ENCODE measurements at places on chromosomes 1 and 21.

GRCh38 chr21:21232320-21232719, 234.1 kb downstream of the NCAM2 start:
- no peak for DNase-seq

DNA sequence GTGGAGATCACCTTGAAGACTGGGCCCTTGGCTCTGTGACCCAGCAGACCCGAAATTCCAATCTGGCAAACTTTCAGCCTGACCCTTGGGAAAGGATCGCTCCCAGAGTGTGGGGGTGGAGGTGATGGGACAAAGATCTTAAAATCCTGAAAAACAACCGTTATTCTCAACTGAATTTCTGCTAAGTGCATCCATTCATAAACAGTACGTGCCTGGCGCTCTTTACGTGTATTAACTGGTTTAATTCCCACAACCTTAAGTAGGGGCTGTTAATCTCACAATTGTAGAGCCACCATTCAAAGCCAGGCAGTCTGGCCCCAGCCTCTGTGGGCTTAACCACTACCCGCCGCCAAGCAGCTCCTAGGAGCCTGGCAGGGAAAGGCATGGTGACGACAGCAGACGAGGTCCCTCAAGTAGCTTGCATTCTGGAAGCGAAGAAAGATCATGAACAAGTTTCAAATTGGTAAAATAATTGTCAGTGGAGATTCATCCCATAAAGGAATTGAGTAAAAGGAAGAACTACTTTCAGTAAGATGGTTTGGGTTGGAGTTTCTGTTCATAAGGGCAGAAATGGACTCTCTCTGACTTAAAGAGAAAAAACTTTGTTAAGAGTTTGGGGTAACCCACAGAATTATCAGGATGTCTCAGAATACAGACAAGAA, 11.4 kb upstream of the RGS16 start:
- peak; percentile 55 for DNase-seq

- peak; percentile 14 for DNase-seq
Observed at GRCh38 chr1:167935216-167936067, 1.0 kb upstream of the DCAF6 start.

- no peak for DNase-seq
Observed at GRCh38 chr1:239815074-239815473, 276.6 kb upstream of the FMN2 start.

GRCh38 chr1:85295654-85296053, 19.2 kb upstream of the BCL10 start:
- no peak for DNase-seq

- DNase-seq: no peak
Observed at GRCh38 chr1:18140411-18140810, 32.8 kb downstream of the IGSF21 start.

DNA sequence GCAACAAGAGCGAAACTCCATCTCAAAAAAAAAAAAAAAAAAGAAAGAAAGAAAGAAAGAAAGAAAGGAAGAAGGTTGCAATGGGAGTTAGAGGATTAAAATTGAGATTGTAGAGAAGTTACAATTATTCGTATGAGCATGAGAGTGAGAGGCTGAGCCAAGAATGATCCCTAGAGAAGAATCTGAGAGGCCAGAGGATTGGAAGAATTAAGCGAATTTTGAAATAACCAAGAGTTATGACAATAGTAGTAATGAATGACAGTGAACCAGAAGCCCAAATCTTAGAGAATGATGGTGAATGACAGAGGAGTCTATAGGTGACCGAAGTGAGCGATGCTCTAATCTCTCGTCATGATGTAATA, 369 bp upstream of the ZYG11B start:
- DNase-seq: no peak

DNA sequence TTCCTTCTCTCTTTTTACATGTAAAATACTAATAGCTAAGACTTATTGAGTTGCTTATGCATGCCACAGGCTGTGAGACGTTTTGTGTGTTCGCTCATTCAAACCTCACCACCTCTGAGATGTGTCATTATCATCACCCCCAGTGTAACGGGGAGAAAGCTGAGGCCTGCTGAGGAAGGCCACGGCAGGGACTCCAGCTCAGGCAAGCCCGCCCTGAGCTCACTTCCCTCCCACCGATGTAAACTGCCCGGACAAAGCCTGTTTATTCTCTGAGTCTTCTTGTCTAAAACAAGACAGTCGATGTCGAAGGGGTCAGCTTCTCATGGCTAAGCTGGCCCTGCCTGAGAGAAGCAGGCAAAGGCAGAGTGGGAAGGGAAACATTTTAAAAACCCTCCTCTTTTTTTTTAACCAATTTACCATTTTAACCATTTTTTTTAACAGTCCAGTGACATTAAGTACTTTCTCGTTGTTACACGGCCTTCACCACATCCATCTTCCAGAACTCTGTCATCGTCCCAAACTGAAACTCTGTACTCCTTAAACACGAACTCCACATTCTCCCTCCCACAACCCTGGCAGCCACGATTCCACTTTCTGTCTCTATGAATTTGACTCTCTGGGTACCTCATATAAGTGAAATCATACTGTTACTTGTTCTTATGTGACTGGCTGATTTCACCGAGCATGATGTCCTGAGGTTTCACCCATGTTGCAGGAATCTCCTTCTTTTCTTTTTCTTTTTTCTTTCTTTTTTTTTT, 204.8 kb upstream of the GALNT2 start:
- no peak for DNase-seq

DNA sequence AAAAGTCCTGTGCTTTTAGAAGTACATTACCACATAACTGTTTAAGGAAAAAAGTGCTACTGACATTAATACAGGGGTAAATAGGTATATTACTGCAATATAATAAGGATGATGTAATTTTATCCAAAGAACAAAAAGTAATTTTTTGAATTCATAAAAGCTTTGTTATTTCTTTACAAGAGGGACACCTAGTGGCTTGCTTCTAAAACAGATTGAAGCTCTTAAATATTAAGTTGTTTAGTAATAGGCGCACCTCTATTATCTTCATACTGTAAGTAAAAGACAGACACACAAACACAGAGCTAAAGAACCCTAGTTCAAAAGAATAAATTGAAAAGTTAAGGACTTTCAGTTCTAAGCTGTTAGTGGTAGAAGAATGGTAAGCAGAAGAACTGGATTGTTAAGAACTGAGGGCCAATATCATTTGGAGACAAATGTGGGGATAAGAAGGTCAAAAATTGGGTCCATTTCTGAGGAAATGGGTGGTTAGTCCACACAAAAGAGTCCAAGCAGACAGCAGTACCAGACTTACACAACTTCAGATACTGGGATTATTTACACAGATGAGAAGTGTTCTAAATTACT, 15.4 kb downstream of the ZNHIT6 start:
- no peak for DNase-seq

DNA sequence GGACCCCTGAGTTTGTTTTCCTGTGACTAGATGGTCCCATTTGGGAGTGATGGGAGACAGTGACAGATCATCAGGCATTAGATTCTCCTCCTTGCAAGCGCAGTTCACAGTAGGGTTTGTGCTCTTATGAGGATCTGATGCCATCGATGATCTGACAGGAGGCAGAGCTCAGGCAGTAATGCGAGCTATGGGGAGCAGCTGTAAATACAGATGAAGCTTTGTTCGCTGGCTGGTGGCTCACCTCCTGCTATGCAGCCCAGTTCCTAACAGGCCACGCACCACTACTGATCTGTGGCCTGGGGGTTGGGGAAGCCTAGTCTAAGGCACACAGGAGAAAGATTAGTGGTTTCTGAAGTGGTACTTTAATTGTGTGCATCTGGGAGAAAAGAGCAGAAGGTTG, 7.1 kb upstream of the PLPP3 start:
- no peak for DNase-seq

DNA sequence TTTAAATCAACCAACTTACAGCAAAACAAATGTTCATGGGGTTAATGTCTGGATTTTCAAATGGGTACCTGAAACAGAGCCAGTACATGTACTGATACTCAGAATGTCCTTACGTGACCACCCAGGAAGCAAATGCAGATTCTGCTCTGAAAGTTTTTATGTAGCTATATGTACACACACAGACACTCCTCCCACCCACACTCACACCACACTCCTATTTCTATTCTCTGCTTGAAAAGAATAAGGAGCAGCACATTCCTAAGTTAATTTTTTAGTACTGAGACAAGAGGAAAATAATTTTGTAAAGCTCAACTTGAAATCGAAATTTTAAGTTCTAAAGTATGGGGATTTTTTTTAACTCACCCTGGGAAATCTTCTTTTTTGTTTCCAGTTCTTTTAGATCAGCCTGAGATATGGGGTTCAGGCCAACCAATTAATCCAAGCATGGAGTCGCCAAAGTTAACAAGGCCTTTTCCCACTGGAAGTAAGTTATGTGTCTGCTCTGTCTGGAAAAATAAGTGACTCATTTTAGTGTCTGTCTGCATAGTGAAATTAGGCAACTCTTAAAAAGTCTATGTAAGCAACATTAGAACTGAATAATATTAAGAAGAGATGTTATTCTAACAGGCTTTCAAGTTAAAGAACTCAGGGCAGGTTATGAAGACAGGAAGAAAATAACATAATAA, 75.5 kb upstream of the DYNLT5 start:
- DNase-seq: no peak

DNA sequence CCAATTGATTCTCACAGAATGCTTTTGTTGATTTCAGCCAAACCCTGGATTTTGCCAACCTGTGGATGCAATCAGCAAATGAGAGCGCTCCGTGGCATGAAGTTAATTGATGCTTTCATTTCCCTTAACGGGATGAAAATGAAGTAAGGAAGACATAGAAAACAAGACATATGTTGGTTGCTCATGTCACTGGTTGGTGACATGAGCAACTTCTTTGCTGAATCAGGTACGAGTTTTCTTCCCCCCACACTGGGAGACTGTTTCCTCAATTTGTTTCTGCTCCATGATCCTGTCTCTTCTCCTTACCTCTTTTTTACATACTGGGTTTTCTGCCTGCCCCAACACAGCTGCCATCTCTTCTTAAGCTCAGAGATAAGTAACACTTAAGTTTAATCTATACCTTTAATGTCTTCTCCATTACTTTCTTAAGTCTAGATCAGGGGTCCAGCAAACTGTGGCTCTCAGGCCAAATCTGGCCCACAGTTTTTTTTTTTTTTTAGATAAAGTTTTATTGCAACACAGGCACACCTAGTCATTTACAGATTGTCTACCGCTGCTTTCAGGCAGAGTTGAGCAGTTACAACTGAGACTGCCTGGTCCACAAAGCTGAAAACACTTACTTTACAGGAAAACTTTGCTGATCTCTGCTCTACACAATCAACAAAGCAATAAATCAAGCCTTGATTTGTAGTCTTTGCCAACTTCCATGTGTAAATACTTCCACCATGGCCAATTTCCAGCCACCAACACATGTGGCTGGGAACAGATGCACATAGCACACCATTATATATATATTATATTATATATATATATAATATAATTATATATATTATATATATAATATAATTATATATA, 13.3 kb downstream of the GPR157 start:
- no peak for DNase-seq

- DNase-seq: no peak
Observed at GRCh38 chr1:192303029-192303428, 13.8 kb upstream of the RGS21 start.

DNA sequence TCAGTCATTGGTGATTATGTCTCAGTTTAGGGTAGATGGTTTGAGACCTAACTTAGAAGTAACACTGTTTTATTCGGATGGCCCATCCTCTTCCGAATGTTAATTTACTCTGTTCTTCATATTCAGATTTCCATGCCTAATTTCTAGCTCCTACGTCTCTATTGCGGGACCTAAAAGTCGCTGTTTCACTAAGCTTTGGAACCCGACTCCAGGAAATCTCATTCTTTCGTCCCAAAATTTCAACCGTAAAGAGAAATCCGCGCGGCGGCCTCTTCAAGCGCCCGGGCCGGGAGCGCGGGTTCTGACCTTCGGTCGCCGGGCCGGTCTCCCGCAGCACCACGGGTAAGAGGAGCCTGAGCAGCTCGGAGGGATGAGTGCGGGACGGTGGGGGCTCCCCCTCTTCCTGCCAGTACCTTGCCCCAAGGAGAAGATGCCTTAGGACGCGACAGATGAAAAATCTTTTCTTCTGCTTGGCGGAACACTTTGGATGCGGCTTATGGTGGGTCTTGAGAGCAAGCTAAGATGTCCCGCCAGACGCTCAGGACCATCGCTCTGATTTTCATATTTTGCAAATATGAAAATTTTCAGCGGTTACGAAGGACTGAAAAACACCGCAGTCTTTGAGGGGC, 128.7 kb downstream of the PPIAL4G start:
- no peak for DNase-seq

DNA sequence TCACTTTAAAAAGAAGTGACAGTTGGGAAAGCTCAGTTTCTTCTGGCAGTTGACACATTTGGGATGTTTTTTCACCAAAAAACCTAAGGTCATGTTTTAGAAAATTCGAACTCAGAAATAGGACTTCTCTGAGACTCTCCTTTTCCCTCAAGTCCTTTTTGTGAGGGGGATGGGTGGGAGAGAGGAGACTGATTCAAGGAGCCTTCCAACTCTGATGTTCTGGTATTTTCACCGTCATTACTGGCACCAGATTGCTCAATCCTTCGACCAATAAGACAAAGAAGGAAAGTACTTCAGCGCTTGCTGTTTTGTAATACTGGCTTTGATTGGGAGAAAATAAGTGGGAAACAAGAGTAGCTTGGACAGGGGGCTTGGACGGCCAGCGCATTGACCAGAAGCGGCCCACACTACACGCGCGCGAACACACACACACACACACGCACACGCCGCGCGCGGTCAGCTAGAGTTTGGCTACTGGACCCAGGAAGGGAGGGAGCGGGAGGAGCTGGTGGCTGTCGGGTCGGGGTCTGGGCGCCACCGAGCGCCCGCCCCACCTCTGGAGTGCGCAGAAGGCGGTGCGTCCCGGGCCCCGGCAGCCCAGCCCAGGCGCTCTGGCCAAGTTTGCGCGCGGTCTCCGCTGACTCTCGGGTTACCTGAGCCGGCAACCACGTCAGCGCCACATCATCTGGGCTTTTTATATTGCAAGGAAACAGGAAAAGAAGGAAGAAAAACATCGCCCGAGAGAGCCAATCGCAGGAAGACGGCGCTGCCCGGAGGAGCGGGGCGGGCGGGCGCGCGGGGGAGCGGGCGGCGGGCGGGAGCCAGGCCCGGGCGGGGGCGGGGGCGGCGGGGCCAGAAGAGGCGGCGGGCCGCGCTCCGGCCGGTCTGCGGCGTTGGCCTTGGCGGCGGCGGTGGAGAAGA, at the start of gene KCNK1:
KCNK1 (plus strand) TSS at position 855 of the 921 bp plus-strand sequence; CDS start at position 921, 66 bp downstream.
- DNase-seq: peak; percentile 77

GRCh38 chr1:48627486-48627885, 149.2 kb downstream of the BEND5 start:
- no peak for DNase-seq

DNA sequence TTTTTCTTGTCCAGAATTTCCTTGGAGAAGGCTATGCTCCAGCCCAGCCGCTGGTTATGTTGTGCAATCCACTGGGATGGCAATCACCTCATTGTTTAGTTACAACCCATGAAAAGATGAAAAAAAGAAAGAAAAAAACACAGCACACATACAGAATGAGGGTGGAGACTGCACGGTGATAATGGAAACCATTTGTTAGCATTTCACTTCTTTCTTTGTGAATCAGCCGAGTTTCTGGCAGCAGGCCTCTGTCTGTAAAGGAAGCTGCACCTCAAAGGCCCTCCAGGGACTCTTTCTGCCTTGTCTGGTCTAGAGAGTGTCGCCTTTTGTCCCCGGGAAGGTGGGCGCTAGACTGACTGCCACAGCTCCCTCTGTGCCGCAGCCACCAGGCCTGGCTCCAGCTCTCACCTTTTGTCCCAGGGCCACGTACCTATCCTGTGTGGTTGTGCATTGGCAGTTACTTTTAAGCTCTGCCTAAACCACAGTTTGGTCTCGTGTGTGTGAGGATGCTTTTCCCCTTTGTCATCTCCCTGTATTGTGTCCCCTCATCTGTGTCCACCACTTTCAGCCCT, 35.6 kb downstream of the NGF start:
- no peak for DNase-seq
